ENCODE measurements at places on chromosomes 6 and 20. TPM values are rescaled to one million over a fixed set of nuclear protein-coding genes. Genes with fewer than 3 reads are reported as not detected.

The RBL1 gene
- polyA plus RNA-seq, result 15.8 TPM

The BPI gene
- polyA plus RNA-seq, result 0.32 TPM

The ARFRP1 gene
- polyA plus RNA-seq, result 27.0 TPM

The UBE2C gene
- polyA plus RNA-seq, result 84.4 TPM

The SLX4IP gene
- polyA plus RNA-seq, result 12.6 TPM

The PPP1R14C gene
- polyA plus RNA-seq, result 21.6 TPM

The RNF182 gene
- 2.8 TPM for polyA plus RNA-seq

The KIFC1 gene
- 62.9 TPM for polyA plus RNA-seq

The APOBEC2 gene
- polyA plus RNA-seq, result 0.37 TPM

- no peak for DNase-seq
Observed at GRCh38 chr6:129497481-129498441, 212.2 kb downstream of the ARHGAP18 start.

- DNase-seq, result no peak
Observed at GRCh38 chr20:21389368-21389767, 8.0 kb downstream of the NKX2-4 start.

GRCh38 chr6:6980999-6981597 lies 126.7 kb upstream of the RREB1 start:
- no peak for DNase-seq

- no peak for DNase-seq
Observed at GRCh38 chr20:9179193-9179802, 110.4 kb downstream of the PLCB4 start.

DNA sequence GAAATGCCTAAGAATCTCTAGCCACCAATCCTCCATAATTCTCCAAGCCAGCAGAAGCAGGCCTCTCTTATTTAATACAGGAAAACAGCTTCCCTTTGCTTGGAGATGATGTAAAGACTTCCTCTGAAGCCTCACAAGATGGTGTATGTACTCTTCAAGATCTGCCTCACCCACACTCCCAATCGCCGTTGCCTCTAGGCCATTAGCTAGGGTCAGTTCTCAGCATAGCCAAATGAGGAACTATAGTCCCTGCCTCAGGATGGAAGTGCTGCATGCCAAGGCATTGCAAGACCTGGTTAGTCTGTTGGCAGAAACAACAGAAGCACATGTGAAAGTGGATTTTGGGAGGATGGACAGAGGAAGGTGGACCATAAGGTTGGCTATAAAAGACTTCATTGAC lies 139.1 kb downstream of the SCML4 start:
- no peak for DNase-seq

- DNase-seq, result no peak
Observed at GRCh38 chr6:149457316-149457884, 27.4 kb downstream of the ZC3H12D start.

- no peak for DNase-seq
Observed at GRCh38 chr6:85005494-85005893, 241.1 kb upstream of the TBX18 start.

- no peak for DNase-seq
Observed at GRCh38 chr6:33206027-33206863, 1.8 kb downstream of the HSD17B8 start.

DNA sequence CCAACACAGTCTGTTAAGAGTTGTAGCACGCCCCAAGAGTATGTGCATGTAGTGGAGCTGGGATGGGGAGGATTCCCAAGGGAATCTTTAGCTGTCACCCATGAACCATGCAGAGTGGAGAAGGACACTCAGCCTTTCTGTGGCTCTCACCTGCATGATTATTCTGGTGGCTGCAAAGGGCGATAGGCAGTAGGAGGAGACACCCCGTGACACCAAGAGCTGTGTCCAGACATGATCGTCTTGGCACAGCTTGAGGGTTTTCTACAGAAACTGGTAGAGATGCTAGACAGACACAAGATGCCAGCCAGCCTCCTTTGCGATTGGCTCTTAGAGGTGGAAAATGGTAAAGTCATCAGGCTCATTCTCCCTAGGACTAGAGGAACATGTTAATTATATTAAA lies 3.1 kb upstream of the CSE1L start:
- no peak for DNase-seq

DNA sequence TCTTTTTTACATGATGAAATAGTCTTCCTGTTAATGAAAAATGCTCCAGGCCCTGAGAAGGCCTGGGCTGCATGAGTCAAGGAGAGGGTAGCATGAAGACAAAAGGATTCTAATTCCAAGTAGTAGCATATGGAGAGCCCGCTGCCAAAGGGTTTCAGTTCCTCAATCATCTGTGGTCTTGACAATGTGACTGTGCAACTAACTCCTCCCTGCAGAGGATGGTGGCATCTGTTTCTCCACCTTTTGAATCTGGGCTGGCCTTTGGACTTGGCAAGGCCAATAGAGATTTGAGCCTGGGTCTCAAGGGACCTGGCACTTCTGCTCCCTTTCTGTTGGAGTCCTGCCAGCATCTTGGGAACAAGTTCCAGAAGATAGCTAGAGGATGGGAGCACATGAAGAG lies 35.1 kb upstream of the ANKEF1 start:
- no peak for DNase-seq

DNA sequence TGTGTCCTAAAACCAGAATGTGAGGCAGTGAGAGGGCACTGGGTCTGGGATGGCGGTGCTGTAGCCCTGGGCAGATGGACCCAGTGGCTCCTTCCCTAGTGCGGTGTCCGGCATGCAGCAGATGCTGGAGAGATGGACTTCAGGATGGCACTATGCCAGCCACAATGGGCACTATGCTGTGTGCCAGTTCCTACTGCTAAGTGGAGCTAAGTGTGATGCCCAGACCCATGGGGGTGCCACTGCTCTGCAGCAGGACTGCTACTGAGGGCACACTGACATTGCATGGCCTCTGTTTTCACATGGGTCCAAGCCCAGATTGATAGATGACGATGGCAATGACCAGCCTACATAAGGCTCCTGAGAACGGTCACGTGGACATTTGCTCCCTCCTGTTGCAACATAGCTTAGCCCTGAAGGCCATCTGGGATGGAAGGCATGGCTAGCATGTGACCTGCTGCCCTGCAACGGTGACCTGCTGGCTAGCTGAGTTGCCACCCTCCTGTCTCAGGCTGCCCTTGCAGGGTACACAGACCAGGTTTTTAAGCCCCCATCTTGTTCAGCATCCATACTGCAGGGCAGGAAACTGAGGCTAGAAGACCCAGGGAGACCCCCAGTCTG lies 31.3 kb upstream of the KCNK16 start:
- no peak for DNase-seq

- no peak for DNase-seq
Observed at GRCh38 chr20:33373735-33374605, 27.3 kb downstream of the CDK5RAP1 start.

- no peak for DNase-seq
Observed at GRCh38 chr6:1670711-1671462, 61.2 kb downstream of the FOXC1 start.
